Endothelial cell of coronary artery (primary cell): ENCODE measurements at places on chromosomes 12 and 14. TPM values are rescaled to one million over a fixed set of nuclear protein-coding genes. Genes with fewer than 3 reads are reported as not detected.

The CLIP1 gene
- total RNA-seq: 39.3 and 53.5 TPM in 2 replicates

The BEGAIN gene
- under 0.01 TPM in 1 of 2 replicates, not detected in the other for total RNA-seq

The PLA2G1B gene
- not detected in 2 replicates for total RNA-seq

The DTX1 gene
- under 0.01 TPM in 1 of 2 replicates, not detected in the other for total RNA-seq

The GPD1 gene
- total RNA-seq: not detected in 2 replicates

The GRIP1 gene
- 0.09 TPM in 2 replicates for total RNA-seq

The NXPH4 gene
- total RNA-seq: 2.5 TPM in 1 of 2 replicates, not detected in the other

The OSBPL8 gene
- total RNA-seq: 31.7 and 46.8 TPM in 2 replicates

The DPPA3 gene
- total RNA-seq: not detected in 2 replicates

The TBX3 gene
- 0.63 and 3.2 TPM in 2 replicates for total RNA-seq

The PRPH gene
- total RNA-seq: 0.19 and 0.36 TPM in 2 replicates

The PRICKLE1 gene
- 21.4 and 22.1 TPM in 2 replicates for total RNA-seq

The KRT1 gene
- not detected in 2 replicates for total RNA-seq

The ANO4 gene
- under 0.01 and 0.94 TPM in 2 replicates for total RNA-seq

The CBLN3 gene
- 1.3 and 2.6 TPM in 2 replicates for total RNA-seq

The OASL gene
- total RNA-seq: 0.19 and 0.36 TPM in 2 replicates

The AP5M1 gene
- total RNA-seq: 20.7 and 24.0 TPM in 2 replicates

The CCDC177 gene
- not detected in 2 replicates for total RNA-seq

The POTEG gene
- not detected in 2 replicates for total RNA-seq

The SIX4 gene
- 2.2 and 2.4 TPM in 2 replicates for total RNA-seq

The RFLNA gene
- total RNA-seq: 32.5 and 40.4 TPM in 2 replicates

The KRT78 gene
- not detected in 2 replicates for total RNA-seq

The KRT80 gene
- total RNA-seq: 5.5 and 6.7 TPM in 2 replicates

The VWF gene
- 1,197 and 1,224 TPM in 2 replicates for total RNA-seq

The CISTR gene
- total RNA-seq: not detected in 2 replicates

The DLK1 gene
- total RNA-seq: not detected in 2 replicates

The IL22 gene
- total RNA-seq: not detected in 2 replicates

The FOXG1 gene
- total RNA-seq: under 0.01 TPM in 1 of 2 replicates, not detected in the other

The RNU6-7 gene
- not detected in 2 replicates for total RNA-seq

The RERGL gene
- total RNA-seq: not detected in 2 replicates

The PTGER2 gene
- total RNA-seq: 1.4 TPM in 1 of 2 replicates, not detected in the other

The NUDT14 gene
- 28.7 and 47.4 TPM in 2 replicates for total RNA-seq
